HTR-8/SVneo (cell line): ENCODE measurements at places on chromosomes 11 and 22.
A peak's percentile ranks its signal among the peaks of the same experiment; 100 is the strongest.

- no peak for DNase-seq
These were observed 171.2 kb upstream of the GRK3 start for GRCh38 chr22:25393121-25393805.

DNA sequence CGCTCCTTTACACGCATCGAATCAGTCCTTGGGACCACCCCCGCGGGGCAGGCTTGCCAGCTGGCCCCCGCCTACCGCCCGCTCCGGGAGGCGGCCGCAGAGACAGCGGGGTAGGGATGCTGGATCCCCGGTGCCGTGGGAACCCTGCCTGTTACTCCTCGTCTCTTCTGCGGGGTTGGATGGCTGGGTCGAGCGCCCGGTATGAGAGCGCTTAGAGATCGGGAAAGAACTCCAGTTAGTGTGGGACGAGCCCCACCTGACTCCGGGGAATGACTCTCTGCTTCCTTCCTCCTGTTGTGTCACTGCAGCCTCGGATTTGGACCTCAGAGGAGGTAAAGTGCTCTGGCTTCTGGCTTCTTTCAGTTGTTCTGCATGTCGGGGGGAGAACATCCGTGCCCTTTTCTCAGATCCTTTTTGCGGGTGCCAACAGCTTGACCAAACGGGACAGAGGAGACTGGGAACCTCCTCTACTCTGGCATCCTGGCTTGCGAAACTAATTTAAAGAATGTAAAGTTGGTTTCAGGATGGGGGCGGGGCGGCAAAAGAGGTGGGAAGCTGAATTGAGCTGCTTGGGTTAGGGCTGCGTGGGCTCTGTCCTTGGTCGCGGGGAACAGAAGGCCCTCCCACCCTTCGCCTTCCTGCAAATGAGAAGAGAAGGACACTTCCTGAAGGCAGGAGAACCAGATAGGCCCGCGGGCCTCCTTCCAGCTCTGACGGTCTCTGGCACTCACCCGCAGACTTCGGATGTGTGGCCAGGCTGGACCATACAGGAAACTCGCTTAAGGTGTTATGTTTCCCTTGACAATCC, 938 bp downstream of the LAYN start:
- DNase-seq: peak; percentile 84

GRCh38 chr11:64058494-64058893, 22.8 kb downstream of the FLRT1 start:
- no peak for DNase-seq

DNA sequence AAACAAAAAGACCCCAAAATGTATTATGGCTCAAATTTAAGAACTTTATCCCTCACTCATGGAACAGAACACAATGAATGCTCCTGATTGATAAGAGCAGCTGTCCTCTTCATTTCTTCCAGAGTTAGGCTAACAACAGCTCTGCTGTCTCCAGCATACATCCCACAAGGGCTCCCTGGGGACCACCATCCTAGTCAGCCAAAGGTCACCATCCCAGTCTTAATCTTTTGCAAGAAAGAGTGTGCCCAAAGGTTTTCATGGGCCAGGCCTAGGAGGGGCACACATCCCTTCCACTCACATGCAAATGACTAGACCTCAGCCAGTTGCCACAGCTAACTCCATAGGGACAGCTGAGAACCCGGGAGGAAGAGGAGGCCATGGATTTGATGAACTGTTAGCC, 555.3 kb downstream of the BUD13 start:
- no peak for DNase-seq

DNA sequence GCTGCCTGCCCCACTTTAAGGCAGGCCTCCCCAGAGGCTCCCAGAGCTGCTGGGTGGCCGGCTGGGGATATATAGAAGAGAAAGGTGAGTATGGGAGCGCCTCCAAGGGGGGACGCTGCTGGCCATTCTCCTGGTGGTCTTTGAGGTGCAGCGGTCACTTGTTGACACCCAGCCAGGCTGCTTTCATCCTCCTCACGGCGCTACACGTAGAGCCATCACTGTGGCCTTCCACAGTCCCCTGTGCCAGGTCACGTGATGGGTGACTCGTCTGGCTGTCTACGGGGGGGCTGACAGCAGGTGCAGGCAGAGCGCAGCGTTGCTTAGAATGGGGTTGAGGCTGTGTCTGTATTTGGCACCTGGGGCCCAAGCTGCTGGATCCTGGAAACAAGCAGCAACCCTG, 1.9 kb downstream of the ACR start:
- DNase-seq: no peak

GRCh38 chr11:113564527-113565130, 89.4 kb upstream of the DRD2 start:
- no peak for DNase-seq
